Gastrocnemius medialis (tissue), 4 donors: ENCODE measurements at places on chromosomes 2 and 18.
A peak's percentile ranks its signal among the peaks of the same experiment; 100 is the strongest.

- no peak for DNase-seq
These were observed 278.4 kb upstream of the TNP1 start for GRCh38 chr2:217138284-217138683.

DNA sequence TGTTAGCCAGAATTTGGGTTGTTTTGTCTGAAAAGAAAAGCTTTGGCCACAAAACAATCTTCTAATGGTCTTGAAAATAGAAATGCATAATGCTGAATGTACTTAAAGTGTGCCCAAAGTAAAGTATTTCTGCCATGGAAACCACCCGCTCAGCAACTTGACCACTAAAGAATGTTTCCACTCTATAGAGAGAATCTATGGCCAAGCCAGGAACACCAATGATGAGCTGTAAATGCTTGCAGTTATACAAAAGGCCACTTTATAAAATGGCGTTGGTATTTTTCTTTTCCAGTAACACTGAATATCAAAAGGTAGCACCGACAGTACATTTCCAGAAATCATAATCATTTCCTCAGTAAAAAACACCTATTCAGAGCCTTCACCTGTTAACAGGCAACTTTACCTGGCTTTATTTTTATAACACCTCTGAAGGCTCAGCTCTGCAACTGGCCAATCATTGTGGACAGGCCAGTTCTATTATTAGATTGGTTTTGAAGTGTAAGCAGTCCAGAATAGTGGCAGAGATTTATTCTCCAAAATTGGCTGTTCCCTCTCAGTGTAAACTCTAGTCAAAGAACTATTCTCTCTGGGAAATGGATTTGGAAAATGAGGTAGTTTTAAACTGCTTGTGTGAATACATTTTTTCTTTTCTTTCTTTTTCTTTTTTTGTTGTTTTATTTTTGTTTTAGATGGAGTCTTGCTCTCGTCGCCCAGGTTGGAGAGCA, 36.1 kb downstream of the SLC40A1 start:
- no peak for DNase-seq

GRCh38 chr2:239383759-239384156, 17.1 kb downstream of the HDAC4 start:
- no peak for DNase-seq

- peak; percentile 29 for DNase-seq
These were observed 2.9 kb upstream of the RBBP8 start for GRCh38 chr18:22930089-22930713.

- no peak for DNase-seq
These were observed 1.5 kb downstream of the MTA3 start for GRCh38 chr2:42569883-42570282.

GRCh38 chr18:79429381-79429780, 33.7 kb downstream of the NFATC1 start:
- DNase-seq: no peak

DNA sequence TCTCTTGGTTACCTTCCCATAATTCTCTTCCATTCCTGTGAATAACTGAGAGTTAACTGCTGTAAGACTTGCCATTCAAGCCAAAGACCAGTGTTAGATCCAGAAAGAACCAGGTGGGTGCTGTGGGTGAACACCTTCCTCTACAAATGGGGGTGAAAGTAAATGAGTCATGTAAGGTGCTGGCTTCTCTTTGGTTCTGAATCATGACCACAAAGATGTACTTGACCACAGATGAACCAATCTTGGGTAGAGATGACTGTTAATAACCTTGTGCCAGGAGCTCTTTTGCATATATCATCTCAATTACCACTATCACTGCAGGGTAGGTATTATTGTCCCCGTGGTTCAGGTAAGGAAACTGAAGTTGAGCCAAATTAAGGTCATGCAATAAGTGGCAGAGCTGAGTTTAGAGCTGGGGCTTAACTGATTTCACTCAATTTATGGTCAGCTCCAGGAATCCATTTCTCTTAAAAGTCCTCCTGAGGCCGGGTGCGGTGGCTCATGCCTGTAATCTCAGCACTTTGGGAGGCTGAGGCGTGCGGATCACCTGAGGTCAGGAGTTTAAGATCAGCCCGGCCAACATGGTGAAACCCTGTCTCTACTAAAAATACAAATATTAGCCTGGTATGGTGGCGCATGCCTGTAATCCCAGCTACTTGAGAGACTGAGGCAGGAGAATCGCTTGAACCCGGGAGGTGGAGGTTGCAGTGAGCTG, 244.9 kb upstream of the CXCR4 start:
- DNase-seq: no peak

- DNase-seq: no peak
These were observed 3.5 kb upstream of the ERICH2 start for GRCh38 chr2:170766693-170767092.

DNA sequence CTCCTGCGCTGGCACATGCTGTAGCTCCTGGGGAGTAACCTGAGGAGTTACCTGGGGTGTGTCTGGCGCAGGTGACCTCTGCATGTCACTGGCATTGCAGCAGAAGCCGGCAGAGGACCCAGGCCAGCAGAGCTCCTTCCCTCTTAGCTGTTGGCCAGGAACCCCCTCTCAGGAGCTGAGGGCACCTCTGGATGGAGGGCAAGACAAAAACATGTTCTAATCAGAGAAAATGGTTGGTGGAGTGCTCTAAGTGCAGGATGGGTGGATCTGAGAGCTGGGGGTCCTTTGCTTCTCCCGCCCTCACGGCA, 44.9 kb upstream of the SNTG2 start:
- DNase-seq: no peak

DNA sequence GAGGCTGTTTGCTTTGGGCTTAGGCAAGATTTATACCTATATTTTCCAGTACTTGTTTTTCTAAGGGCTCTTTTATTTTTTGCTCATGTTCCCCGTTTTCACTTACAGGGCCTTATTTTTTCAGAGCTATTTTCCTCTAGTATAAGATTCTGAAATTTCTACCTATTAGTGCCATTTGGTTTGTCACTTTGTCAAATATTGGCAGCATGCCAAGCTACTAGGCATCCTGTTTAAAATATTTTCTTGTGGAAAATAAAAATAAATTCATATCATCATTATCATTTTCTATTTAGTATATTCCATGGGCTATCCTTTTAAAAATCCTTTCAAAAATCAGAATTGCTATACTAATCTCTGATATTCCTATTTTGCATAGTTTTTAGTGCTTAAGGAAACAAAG, 64.8 kb upstream of the CHST9 start:
- no peak for DNase-seq

GRCh38 chr18:14939141-14939540, 191.2 kb downstream of the ANKRD30B start:
- DNase-seq: no peak
